ENCODE measurements at places on chromosomes 7 and 10.

GRCh38 chr7:38819463-38819862 is 89.5 kb downstream of the VPS41 start:
- DNase-seq = no peak

GRCh38 chr7:81736091-81736490 is 33.8 kb downstream of the HGF start:
- no peak for DNase-seq

GRCh38 chr10:101388676-101389276 is 34.8 kb downstream of the BTRC start:
- no peak for DNase-seq

DNA sequence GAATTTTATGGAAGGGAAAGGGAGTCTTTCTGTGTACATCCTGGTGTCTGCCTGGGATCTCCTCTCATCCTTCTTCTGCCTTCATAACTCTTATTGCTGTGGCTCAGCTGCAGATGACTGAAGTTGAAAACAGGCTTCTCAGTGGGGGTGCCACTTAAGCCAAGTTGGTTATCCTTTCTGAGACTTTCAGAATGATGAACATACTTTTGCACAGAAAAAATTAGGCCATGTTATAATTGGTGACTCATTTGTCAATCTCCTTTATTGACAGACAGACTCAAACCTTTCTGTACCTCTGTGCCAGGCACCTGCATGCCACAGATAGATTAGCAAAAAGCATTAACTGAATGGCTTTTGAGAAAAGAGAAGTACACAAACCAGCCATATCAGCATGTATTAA is 430.3 kb downstream of the SORCS1 start:
- no peak for DNase-seq

DNA sequence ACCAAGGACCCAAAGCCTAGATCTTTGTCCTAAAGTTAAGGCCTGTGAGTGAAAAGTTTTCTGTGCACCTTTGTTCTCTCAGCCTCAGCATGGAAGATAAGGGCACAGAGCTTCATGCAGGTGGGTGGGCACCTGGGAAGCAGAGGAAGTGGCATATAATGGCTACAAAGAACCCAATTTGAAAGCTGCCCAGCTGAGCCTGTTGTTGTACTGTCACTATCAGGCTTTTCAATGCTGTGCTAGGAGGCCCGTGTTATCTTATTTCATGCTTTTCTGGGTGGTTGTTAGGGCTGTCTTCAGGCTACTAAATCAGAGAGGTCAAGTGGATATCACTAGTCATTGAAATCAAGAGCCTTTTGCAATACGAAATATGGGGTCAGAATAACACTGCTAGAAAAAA is 443.8 kb downstream of the SORCS1 start:
- no peak for DNase-seq

- DNase-seq = no peak
Observed at GRCh38 chr7:51053160-51053925, 263.3 kb downstream of the COBL start.

- DNase-seq = no peak
Observed at GRCh38 chr7:16838386-16838785, 33.6 kb upstream of the AGR2 start.

GRCh38 chr7:158369866-158370265 is 217.8 kb downstream of the PTPRN2 start:
- no peak for DNase-seq

- no peak for DNase-seq
Observed at GRCh38 chr10:120181154-120181553, 275.9 kb upstream of the PLPP4 start.

- no peak for DNase-seq
Observed at GRCh38 chr10:133335246-133336117, 1.2 kb downstream of the CALY start.

DNA sequence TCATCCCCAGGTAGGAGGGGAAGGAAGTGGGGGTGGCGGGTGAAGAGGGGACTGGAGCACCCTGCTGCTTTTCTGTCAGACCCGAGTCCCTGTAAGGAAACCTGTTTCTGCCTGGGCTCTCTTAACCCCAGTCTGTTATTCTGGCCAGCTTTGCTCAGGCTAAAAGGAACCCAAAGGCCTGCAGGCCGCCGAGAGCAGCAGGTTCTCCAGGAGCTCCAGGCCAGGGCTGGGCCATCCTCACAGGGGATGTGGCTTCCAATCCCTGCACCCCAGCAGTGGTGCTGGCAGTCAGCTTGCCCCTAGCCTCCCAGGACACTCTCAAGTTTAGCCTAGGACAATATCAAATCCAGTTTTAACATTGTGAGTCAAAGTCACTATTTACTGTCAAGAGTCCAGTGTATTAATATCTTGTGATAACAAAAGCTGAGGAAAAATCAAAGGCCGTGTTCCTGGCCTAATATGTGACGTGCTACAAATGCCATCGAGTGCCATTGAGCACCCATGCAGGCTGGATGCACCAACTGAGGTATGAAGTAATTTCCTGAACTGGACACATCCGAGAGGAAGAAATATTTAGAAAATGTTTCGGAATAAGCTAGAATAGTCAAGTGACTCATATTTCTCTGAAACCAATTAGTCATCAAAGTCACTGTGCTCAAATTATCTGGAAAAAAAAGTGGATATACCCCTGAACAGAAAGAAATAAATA is 7.0 kb downstream of the PKD1L1 start:
- no peak for DNase-seq

DNA sequence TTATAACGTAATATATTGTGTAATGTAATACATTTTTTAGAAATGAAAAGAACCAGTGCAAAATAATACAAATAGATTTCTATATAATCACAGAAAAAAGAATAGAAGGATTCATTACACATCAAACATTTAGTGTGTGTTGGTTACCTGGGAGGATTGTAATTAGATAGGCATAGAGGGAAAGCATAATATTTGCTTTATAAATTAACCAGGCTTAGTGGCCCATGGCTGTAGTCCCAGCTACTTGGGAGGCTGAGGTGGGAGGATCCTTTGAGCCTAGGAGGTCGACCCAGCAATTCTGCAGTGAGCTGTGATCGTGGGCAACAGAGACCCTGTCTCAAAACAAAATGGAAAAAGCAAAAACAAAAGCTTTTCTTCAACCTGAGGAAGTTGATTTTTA is 5.0 kb upstream of the CNOT4 start:
- DNase-seq = no peak

- DNase-seq = no peak
Observed at GRCh38 chr7:139109983-139110411, 477 bp upstream of the ZC3HAV1 start.

DNA sequence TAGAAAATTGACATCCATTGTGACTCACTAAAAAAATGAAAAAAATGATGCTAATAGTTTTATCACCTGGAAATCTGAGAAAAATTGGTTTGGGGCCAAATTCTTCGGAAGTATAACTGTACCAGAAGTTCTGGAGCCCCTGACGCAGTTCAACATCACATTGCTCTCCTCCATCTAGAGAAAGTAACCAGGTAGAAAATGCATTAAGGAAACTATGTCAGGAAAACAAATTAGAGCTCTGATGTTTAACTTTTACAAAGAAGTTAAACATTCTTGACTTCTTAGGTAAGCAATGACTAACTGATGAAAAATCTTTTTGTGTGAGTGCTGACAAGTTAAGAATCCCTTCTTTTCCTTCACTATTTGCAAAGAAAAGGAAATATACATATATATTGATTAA is 61.1 kb upstream of the TMEM196 start:
- no peak for DNase-seq

DNA sequence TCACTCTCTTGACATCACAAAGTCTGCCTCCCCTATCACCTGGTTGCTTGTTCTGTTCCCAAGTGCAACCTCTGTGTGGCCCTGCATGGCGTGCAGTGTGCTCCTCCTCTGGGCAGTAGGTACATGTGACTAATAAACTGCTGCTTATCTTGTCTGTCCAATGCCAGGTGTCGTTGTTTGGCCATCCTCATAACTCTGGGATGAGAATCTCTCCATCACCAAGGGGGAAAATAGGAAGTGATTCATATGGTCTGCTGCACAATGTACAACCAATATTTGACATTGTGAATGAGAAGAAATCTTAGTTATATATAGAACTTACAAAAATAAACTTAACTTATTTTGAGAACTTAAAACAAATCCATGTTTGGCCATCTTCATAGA is 135.2 kb downstream of the INHBA start:
- no peak for DNase-seq

GRCh38 chr10:124736491-124737136 is 7.6 kb downstream of the FAM53B start:
- DNase-seq = no peak

GRCh38 chr10:90136731-90137316 is 435.4 kb downstream of the KIF20B start:
- no peak for DNase-seq

DNA sequence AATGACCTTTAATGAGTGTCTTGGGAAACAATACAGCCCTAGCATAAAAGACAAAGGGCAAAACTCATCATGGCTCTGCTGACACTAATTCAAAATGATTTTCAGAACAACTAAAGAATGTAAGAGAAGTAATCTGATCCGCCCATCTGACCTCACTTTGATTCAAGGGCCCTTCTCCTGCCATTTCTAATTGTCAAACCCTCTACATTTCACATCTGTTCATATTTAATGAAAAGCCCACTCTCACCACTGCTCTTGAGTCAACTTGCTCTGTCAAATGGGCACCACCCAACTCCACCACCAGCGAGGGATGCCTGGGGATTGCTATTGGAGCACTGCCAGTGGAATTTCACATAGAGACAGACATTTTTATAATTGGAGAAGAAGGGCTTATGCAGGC is 639.2 kb downstream of the KCNMA1 start:
- DNase-seq = peak; percentile 39

- no peak for DNase-seq
Observed at GRCh38 chr7:99141841-99142726, 1.8 kb downstream of the SMURF1 start.

- DNase-seq = no peak
Observed at GRCh38 chr7:96997512-96998032, 7.8 kb upstream of the DLX6 start.

DNA sequence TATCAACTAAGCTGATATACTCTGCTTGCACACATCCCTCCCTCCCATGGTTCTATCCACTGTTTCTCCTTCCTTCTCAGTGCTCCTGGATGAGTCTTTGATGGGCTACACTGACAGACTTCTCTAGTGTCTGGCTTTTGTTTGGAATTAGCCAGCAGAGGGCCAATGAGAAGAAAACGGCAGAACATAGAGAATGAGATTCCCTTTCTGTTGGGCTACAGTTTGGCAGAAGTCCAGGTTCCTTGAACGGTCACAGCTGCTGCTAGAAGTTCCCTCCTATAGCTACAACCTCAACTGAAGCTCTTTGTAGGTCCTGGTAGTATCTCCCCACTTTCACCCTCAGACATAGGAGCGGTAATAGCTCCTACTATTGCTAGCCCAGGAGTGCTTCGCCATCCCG is 251.1 kb upstream of the LRRN3 start:
- peak; percentile 88 for DNase-seq

DNA sequence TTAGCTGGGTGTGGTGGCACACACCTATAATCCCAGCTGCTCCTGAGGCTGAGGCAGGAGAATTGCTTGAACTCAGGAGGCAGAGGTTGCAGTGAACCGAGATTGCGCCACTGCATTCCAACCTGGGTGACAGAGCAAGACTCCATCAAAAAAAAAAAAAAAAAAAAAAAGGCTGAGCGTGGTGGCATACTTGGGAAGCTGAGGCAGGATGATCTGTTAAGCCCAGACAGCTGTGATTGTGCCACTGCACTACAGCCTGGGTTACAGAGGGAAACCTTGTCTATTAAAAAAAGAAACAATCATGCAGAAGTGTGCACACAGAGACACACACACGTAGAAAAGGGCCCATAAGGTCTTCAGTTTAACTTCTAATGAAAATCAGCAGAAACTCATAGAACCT is 150.6 kb downstream of the TPST1 start:
- no peak for DNase-seq

DNA sequence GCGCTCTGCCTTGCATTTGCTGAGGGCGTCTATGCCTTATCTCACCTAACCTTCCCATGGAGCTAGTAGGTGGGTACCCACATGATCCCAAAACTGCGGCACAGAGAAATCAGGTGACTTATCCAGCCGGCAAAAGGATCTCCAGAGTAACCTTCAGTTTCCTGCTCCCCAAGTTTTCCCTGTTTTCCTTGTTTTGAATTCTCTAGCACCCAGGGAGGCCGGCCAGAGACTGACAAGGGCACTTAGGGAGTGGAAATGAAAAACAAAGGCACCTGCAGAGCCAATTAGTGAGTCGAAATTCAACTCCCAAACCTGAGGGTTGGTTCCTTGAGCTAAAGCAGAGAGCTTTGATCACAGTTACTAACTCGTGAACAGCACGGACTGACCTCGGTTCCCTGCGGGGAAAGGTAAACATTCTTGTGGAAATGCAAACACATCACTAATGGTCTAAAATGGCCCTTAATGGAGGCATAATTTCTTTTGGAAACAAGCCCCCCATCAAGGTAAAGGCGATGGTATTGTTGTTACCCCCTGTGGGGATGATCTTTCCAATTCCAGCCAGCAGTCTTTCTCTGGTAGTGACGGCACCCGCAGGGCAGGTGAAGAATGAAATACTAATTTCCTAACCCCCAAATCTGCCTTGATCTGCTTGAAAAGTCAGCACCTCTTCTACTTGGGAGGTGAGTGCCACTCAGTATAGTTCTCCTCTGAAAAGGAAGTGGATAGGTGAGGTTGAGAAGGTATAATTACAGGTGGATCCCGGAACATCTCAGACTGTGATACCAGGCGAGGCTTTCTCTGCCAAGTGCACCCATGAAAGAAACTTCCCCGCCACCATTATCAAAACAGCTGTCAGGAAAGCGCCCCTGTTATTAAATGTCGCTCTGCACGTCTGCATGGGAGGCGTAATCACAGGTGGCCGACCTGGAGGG is 365.6 kb upstream of the AUTS2 start:
- DNase-seq = peak; percentile 99

DNA sequence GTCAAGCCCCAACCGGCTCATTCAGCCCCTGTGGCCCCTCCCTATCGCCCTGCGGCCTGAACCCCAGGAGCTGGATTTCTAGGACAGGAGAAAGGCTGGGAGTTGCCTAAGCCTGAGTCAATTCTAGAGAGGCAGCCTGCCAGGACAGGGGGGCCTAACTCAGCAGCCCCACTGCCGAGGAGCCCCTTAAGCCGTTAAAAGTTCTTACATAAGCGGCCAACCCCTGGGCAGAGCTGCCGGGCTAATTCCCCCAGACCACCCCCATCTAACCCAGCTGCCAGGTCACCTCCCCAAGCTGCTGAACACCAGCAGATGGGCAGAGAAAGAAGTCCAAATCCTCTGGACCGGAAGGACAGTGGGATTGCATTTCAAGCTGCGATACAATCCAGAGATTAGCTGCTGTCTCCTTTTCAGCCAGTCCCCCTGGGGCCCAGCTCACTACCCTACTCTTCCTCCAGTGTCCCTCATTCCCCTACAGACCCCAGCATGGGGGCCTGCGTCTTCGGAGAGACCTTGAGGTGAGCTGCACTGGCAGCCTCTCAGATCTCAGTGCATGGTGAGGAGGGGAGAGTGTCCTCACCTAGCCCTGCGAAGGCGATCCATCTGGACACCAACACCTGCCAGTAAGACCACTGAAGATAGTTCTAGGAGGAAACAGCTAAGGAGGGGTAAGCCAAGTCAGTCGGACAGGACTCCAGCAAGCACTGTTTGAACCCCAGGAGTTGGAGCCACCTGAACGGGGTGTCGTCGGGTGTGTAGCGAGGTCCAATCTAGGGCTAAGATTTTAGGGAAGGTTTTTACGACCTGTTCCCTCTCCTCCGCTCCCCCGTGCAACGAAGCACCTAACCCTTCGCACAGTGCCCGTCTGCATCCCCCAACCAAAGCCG is 830 bp downstream of the IMPDH1 start:
- no peak for DNase-seq

- DNase-seq = peak; percentile 28
Observed at GRCh38 chr7:148503900-148504487, 86.6 kb upstream of the C7orf33 start.

- no peak for DNase-seq
Observed at GRCh38 chr10:95573964-95574604, 12.9 kb upstream of the SORBS1 start.

Data from NCI-H1092 treated with DMSO at 0.1 percent for 48 hours (cell line).